ENCODE measurements at places on chromosomes 11 and 22.

- no peak for DNase-seq
These were observed 39.3 kb downstream of the AMBRA1 start for GRCh38 chr11:46554213-46555147.

- no peak for DNase-seq
These were observed 3.5 kb upstream of the MAPK8IP2 start for GRCh38 chr22:50597097-50597496.

DNA sequence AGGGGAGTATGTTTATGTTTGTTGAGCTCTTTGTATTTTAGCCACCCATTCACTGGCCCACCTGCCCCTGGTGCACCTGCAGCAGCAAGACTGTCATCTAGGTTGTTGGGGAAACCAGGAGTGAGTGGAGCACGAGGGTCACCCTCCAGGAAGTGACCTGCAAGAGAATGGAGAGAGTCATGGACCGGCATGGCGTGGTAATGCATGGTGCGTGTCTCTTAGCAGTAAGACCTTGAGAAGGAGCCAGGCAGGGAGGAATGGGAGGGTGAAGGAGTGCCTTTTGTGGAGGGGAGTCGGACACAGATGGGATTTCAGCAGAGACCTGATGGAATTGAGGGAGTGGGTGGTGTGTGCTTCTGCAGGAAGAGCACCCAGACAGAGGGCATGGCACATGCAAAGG lies 37.9 kb downstream of the KCNQ1 start:
- DNase-seq = no peak

DNA sequence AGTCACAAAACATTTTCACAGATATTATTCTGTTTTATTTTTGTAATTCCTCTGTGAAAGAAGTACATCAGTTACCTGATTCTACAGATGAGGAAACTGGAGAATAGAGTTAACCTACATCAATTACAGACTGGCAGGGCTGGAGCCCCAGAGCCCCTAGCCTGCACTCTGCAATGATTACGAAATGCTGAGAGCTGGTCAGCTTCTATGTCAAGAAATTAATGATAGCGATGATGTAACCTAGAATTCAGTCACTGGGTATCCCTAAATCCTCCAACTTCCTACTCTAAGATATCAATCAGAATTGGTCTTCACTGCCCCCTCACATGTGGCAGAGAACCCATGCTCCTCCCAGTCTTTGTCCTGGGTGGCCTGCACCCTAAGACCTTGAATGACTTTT lies 273.5 kb upstream of the PLET1 start:
- DNase-seq = no peak

- no peak for DNase-seq
These were observed 154.9 kb upstream of the CEP126 start for GRCh38 chr11:101759771-101760450.

- DNase-seq = no peak
These were observed 4.9 kb upstream of the LINC01488 start for GRCh38 chr11:69476509-69476961.

DNA sequence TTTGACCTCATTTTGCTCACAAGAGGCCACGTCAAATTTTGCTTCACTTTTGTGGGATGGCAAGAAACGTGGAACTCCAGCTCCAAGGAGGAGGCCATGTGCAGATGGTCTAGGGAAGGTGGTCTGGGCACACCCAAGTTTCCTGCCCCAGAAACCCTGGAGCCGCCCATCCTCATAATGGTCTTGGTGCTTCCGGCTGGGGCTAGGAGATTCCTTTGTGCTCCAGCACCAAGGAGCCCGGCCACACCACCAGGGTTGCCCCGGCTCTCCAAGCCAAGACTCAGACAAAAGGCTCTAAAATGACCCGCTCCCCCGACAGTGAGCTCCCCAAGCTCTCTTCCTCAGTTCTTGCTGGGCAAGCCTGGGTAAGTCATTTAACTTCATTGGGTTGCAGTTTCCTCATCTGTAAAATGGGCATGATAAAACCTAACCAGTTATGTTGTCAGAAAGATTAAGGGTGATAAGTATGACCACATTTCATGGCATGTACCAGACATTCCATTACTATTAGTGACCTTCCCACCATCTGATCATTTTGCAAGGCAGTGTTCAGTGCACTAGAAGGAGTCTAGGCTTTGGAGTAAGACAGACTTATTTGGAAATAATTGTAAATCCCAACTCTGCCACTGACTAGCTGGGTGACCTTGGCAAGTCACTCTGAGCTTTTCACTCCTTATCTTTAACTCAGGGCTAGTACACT lies 23.3 kb downstream of the DKK3 start:
- no peak for DNase-seq

DNA sequence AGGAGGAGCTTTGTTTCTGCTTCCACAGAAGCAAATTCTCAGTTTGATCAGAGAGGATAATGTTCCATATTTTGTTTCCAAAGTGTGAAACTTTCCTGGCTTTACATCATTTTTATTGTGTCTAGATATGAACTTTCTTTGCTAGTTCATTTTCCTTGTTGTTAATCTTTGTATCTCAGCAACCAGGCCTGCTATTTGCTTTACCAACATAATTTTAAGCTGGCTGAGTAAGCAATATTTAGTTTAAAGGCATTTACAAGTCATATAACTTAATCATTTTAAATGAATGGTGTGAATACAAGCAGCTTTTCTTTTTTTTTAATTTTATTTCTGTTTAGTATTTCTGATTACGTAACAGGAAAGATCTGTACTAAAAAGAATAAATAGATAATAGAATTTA lies 15.2 kb downstream of the NUCB2 start:
- DNase-seq = no peak

GRCh38 chr11:2769409-2770095 lies 69.8 kb upstream of the KCNQ1OT1 start:
- no peak for DNase-seq

DNA sequence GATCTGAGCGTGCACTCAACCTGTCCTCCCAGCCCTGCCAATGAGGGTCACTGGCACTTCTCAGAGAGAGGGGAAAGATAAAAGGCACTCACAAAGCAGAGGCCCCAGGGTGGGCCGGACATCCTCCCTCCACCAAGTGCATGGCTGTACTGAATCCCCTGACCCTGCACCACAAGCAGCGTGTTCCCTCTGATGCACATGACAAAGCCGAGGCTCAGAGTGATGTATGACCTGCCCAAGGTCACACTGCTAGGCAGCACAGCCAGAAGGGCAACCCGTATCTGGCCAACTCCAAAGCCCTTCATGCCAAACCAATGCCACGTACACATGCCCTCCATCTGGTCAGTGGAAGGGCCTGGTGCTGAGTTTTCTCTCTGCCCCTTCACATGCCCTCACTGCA lies 22.1 kb downstream of the SPATA19 start:
- DNase-seq = no peak

DNA sequence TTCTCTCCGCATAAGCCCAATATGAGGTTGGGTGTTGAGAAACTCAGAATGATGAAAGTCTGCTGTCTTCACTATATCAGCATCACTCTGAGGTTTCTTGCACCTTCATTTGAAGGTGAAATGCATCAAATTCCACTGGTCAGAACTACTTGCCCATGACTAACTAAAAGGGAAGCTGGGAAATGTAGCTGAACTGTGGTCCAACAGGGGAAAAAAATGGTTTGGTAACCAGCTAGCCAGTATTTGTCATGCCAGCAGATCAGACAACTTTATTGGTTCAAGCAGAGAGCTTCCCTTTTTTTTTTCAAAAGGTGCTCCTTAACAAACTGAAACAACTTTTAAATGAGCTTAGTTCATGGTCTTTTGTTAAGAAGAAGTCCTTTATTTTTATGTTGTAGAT lies 14.2 kb upstream of the PIK3C2A start:
- DNase-seq = no peak

DNA sequence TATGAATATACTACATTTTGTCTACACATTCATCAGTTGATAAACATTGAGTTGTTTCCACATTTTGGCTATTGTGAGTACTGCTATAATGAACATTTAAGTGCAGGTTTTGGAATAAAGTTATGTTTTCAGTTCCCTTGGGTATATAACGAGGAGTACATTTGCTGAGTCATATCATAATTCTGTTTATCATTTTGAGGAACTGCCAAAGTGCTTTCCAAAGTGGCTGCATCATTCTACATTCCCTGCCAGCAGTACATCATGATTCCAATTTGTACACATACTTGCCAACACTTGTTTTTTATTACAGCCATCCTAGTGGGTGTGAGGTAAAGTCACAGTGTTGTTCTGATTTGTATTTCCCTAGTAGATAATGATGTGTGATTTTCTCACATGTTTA lies 1458.6 kb upstream of the TENM4 start:
- no peak for DNase-seq

DNA sequence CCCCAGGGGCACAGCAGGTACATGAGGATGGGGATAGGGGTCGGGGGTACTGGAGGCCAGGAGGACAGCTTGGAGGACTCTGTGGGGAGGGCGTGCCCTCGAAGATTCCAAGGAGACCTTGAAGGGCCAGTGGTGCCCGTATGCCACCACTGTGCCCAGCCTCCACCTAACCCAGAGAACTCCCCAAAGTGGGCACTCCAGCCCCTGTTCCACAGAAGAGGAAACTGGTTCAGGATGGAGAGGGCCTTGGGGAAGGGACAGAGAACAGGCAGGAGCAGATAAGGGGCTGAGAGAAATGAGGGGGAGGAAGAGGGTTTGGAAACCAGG lies 2.2 kb upstream of the PHLDA2 start:
- DNase-seq = no peak

- DNase-seq = no peak
These were observed 22.3 kb upstream of the RCE1 start for GRCh38 chr11:66820901-66821300.

DNA sequence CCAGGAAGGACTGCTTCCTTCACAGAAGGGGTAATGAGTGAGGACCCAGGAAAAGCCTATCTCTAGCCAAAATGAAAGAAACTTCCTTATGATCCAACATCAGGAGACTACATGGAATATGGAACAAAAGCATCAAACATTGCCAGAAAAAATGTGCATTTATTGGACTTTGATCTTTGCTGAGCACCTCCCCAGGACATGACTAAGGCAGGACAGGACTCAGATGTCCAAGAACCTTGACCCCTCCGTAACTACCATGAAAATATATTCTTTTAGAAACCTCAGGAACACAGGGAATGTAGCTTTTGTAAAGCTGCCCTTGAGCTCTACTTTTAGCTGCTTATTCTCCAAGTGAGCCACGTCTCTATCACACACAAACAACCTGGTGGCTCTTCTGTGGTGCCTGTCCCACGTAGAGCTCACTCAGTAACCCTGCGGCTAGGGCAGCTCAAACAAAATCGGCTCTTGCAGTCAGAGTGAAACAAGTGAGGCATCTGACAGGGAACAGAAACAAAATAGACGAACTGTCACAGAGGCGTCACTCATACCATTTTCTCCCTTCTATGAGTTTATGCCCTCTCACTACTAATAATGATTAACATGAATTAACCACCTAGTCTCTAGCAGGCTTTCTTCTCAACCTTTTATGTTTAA lies 471.5 kb upstream of the API5 start:
- no peak for DNase-seq

DNA sequence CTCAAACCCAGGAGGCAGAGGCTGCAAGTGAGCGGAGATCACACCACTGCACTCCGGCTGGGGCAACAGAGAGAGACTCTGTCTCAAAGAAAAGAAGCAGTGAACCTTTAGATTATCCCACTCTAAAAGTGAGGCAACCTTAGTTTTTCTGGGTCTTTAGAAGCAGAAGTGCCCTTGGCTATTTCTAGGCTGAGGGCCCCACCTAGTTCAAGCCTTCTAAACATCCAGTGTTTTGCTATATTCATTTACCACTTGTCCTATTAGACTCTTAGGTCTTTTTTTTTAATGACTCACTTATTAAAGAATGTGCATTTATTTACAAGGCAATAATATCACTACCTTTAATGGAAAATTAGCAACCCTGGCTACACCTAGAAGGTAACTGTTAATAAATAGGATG lies 16.7 kb upstream of the EHF start:
- DNase-seq = no peak

DNA sequence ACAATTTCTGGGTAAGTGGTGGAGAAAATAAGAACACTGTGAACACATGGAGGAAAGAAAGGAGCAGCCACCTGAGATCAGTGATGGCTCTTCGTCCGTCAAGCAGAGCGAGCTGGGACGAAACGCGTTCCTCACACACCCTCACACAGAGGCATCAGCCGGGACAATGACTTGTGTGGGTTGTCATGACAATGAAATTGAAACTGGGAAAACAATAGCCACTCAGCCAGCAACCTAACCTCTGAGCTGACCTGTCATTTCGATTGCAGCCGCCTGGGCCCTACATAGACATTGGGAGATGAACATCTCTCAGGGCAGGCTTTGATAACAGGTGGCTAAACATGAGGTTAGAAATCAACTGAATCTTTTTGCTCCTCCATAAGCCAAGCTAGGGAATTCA lies 51.3 kb downstream of the TRIM29 start:
- no peak for DNase-seq

- no peak for DNase-seq
These were observed 33.0 kb upstream of the PITPNB start for GRCh38 chr22:27952091-27952490.

- DNase-seq = no peak
These were observed 82.0 kb downstream of the SLC1A2 start for GRCh38 chr11:35337136-35337913.

DNA sequence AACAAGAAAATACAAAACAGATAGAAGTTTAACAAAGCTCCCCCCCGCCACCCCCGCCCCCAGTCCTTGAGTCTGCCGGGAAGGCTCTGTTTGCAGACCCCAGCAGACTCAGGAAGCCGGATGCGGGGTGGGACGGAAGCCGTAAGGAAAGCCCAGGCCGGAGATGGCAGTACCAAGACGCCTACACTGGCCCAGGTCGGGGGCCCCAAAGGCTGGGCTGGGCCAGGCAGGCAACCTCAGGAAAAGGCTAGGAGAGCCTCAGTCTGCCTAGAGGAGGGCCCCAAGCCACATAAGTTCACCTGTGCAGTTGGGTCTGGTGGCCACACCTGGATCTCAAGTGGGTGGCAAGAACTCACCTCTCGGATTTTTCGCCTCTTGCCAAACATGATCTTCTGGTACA lies 4.0 kb upstream of the GAL3ST1 start:
- DNase-seq = no peak

DNA sequence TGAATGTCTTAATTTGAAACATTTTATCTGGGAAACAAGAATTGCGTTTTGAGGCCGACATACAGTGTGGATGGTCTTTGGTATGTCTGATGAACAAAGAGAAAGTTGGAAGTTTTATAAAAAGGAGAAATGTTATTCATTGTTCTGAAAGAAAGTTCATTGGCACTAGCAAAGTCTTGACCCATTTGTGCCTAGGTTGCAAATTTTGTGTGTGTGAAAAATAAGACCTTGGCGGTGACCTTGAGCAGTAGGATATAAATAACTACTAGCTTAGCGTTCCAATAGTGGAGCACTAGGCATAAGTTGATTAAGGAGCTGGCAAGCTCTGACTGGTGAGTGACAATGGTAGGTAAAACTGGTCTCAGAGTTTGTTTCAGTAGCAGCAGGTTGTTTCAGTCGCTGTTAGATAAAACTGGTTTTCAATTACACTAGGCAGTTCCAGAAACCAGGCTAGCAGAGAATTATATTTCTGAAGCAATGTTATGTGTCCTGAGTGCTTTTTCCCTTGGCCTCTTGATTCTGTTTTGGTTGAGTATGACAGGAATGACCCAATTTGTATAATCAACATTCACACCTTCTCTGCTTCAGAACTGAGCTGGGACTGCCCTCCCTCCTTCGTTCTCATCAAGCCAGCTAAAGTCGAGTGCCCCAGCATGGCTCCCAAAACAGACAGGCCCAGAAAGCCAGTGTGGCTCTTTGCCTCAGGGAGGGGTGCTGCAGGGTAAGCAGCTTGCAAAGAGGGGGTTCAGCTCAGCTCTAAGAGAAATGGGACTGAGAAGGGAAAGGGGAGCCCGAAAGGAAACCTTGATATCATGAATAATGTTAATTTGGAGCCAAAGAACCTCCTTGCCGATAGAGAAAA lies 85.7 kb downstream of the NTM start:
- DNase-seq = no peak

GRCh38 chr11:40597546-40598113 lies 861.8 kb downstream of the LRRC4C start:
- DNase-seq = no peak

All from stimulated activated CD4-positive, alpha-beta T cell treated with anti-CD3 and anti-CD28 coated beads, Interleukin-1b, Interleukin-23, amount 100 ng/mL, for 1 hour (primary cell).